Activated CD4-positive, CD25-positive, alpha-beta regulatory T cell (primary cell): ENCODE measurements at places on chromosomes 7 and 10.

GRCh38 chr10:11046776-11047160, 29.1 kb downstream of the CELF2 start:
- DNase-seq: no peak

DNA sequence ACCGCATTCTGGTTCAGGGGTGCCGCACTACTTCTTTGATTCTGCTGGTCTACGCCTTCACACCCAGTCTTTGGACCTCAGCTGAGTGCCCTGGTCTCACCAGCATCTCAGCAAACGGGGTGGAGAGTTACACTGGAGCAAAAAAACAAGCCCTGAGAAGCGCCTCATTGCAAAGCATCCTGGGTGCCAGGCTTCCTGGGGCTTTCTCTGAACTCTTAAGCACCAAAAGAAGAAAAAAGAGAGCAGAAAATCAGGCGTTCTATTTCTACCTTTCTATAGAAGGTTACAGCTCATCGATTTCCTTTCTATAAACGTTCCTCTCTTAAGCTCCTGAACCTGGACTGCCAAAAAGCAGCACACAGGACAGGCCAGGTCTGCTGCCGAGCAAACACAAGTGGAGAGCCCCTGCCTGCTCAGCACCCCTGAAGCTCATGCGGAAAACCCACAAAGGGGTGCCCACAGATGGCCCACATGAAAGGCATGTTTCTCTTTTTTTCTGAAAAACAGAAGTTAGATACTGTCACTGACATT, 217.9 kb downstream of the SFMBT2 start:
- DNase-seq: peak; percentile 48

DNA sequence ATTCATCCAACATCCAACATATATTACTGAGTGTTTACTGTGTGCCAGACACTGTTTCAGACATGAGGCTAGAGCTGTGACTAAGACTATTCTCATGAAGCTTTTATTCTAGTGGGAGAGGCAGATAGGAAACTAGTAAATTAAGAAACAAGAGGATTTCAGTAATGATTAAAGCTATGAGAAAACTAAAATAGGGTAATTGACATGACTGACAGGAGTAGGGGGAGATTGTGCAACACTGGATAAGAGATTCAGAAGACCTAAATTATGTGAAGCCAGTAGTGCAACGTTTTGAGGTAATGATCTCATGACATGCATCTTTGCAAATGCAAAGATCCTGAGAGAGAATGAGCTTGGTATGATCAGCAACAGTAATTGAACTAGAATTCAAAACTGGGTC, 48.6 kb upstream of the MKLN1 start:
- no peak for DNase-seq

- DNase-seq: no peak
These were observed 57.2 kb upstream of the INPP5A start for GRCh38 chr10:132480356-132480755.

DNA sequence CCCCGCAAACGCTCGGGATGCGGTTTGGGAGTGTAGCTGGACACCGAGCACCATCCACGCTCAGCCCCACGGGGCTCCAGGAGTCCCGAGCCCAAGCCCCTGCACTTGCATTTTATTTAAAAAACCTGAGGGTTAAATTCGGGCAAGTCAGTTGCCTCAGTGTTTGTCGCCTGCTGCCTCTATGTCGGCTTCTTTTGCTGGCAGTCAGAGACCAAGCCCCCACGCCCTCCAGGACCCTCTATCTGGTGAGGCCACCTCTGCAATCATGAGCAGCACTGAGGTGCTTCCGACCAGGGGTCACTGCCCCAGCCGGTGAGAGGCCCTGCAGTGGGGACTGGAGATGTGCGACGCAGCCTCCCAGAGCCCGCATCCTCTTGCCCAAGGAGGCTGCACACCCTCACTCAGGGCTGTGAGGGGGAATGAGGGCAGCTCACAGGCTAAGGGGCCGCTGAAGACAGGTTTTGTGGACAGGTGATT, 13.3 kb upstream of the ZNF273 start:
- DNase-seq: no peak

DNA sequence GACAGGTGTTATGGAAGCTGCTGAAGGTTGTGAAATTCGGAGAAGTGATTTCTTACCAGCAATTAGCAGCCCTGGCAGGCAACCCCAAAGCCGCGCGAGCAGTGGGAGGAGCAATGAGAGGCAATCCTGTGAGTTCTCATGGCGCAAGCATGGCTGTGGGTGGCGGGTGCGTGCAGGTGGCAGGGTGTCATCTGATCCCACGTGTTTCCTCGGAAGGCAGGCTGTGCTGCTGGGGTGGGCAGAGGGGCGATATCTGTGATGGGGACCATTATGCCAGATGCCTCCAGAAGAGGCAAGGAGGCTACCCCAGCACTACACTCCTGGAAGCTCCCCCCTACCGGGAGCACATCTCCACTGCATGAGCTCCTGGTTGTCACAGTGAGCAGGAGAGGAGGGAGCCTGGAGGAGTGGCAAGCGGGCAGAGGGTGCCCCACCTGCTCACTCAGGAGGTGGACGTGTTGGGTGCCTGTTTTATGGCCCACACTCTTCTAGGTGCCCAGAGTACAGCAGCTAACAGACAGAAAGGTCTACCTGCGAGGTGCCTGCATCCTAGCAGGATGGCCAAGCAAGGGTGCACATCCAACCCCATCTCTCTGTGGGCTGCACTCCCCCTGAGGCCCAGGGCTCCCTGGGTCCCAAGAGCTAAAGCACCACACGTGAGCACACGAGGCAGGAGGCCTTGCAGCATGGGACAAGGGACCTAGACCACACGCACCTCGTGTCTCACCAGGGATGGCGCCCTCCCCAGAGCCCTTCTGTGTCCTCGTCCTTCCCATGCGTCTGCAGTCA, 204.7 kb downstream of the EBF3 start:
- no peak for DNase-seq

GRCh38 chr10:69797959-69798358, 3.7 kb upstream of the COL13A1 start:
- DNase-seq: no peak

DNA sequence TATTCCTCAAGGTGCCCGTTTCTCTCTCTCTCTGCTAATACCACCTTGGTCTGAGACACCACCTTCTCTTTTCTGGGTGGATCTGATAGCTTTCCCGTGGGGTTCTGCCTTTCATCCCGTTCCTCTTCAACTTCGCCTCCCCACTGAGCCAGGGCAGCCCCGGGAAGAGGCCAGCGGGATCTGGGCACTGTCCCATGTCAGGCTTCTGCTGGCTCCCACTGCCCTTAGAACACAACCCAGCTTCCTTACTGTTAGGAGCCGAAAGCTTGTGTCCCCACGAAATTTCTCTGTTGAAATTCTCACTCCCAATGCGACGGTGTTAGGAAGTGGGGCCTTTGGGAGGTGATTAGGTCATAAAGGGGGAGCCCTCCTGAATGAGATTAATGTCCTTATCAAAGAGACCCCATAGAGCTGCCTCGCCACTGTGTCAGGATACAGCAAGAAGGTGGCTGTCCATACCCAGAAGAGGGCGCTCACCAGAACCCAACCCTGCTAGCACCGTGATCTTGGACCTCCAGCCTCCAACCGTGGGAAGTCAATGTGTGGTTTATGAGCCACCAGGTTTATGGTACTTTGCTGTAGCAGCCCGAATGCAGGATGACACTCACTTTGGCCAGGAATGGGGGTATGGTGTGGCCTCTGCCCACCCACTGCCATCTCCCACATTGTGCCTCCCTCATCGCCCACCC, 79.2 kb downstream of the CAMK1D start:
- no peak for DNase-seq

DNA sequence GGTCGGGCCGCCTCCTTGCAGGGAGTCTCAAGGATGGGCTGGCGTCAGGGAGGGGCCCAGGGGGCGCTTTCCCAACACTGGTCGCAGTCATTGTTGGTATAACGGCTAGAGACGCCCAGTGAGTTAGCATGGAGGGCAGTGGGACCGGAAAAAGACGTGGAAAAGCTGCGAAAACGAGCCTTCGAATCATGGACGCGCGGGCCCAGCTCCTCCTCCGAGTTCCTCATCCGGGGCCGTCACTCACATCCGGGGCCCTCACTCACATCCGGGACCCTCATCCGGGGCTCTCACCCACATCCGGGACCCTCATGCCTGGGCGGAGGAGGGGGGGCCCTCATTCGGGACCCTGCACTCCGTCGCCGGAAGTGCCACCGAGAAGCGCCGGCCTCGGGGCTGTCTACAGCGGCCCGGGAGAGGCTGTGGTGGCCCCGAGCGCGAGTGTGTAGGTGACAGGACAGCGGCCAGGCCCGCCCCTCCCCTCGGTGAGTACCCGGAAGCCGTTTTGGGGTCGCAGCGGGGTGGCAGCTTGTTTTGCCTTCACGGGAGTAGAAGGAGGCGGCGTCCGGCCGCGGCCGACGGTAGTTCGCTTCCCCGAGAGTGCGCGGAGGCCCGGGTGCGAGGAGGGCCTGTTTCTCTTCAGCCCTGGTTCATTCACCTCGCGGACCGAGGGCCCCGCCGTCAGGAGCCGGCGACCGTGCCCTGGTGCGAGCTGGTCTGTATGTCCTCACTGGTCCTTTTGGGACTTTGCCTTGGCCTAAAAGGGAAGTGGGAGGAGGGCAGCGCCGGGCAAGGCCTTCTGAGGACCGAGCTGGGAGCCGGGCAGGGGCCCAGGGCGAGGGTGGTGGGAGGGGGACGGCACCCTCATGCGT, at the start of gene ZNF655:
ZNF655 (plus strand) TSS at position 337 of the 869 bp plus-strand sequence. CDS start 1,918 bp downstream, outside the sequence.
- DNase-seq: peak; percentile 91

DNA sequence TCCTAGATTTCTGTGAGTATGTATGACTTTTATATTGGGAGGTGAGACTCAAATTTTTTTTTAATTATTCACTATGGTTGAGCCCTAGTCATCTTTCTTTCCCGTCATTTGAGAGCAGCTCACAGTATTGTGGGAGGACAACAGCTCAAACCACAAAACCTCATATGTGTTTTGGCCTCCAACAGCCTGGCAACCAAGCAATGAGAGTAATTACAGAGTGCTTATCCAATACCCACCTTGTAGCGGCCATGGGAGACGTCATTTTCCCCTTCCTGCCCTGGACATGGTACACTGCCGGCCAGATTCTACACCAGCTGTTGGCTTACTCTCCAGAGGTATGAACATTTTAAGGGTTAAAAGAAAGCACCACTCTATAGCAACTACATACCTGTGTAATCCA, 49.1 kb downstream of the DOCK4 start:
- DNase-seq: no peak

DNA sequence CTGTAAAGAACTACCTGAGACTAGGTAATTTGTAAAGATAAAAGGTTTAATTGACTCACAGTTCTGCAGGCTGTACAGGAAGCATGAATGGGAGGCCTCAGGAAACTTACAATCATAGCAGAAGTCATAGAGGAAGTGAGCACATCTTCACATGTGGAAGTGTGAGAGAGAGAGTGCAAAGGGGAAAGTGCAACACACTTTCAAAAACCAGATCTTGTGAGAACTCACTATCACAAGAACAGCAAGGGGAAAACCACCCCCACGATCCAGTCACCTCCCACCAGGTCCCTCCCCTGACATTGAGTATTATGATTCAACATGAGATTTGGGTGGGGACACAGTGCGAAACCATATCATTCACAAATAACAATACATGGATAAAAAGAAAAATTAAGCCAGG, 24.5 kb downstream of the AVL9 start:
- no peak for DNase-seq

- no peak for DNase-seq
These were observed 878.9 kb downstream of the TYW1 start for GRCh38 chr7:67875558-67875957.

GRCh38 chr10:91684841-91685240, 52.0 kb upstream of the PPP1R3C start:
- DNase-seq: no peak

GRCh38 chr7:11345621-11346020, 371.9 kb downstream of the PHF14 start:
- DNase-seq: no peak

DNA sequence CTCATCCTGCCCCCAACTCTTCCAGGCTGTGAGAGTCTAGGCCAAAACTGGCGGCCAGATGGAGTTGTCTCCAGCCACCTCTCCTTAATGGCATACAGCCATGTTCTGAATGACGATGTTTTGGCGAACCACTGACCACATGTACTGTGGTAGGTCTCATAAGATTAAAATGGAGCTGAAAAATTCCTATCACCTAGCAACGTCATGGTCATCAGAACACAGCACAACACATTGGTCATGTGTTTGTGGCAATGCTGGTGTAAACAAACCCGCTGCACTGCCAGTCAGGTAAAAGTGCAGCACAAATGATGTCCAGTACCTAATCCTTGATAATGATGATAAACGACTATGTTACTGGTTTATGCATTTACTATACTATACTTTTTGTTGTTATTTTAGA, 290.0 kb upstream of the MKI67 start:
- no peak for DNase-seq

- no peak for DNase-seq
These were observed 2.9 kb upstream of the BTRC start for GRCh38 chr10:101351017-101351416.

DNA sequence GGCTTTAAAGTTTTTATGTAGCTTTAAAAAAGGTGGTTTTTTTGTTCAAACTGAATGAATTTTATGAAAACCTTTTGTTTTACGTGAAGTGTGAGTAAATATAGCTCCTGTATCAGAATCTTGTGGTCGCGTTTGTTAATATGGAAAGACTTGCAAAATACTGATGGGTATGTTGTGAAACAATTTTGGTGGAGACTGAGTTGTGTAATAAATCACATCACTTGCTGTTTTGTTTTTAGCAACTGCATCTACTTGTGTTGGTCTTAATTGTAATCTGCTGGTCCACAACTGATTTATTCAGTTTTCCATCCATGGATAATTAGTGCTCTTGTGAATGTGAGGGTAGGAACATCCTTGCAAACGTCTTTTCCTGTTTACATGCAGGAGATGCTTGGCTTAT, 10.5 kb downstream of the PLXDC2 start:
- no peak for DNase-seq

DNA sequence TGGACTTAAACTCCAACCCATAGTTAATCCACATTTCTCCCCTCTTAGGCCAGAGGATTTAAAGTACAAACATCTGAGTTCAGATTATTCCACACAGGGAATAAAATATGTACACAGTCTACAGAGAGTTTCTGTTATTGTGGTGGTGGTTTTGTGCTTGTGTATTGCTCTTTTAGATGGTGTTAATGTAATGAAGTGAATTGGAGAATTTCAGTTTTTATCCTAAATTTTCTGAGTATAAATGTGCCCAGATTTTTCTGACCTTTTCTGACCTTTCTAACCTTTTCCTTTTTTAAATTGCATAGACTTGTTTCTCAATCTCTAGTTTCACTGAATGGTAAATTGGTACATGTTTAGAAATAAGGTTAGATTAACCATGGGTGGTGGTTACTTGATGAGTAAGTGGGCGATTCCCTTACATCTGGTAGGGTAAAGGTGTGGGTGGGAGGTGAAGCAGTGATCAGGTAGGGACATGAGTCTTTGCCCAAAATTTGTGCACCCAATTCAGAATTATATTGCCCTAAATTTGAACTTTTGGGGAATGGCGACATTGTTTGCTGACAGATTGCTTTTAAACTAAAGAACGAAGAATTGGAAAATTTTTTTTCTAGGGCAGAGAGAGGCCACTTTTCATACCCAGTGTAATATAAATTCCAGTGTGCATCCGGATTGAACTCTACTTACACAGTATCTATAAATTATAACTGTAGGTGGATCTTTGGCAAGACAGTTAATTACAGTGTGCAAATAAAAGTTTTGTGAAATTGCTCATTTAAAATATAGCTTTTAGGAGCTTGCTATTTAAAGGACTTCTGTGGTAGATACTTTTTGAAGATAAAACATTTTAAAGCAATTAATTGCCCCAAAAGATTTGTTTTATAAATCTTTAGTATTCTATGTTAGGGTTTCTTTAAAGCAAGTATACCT, 62.2 kb downstream of the ST7 start:
- DNase-seq: no peak
